Fibroblast of skin of left biceps (primary cell): ENCODE measurements at places on chromosomes 7 and 10.
A peak's percentile ranks its signal among the peaks of the same experiment; 100 is the strongest.

- DNase-seq: no peak
These were observed 20.4 kb upstream of the LIMK1 start for GRCh38 chr7:74063223-74063641.

- no peak for DNase-seq
These were observed 47.2 kb downstream of the KIF11 start for GRCh38 chr10:92640107-92640506.

- no peak for DNase-seq
These were observed 36.4 kb downstream of the RABGEF1 start for GRCh38 chr7:66776800-66777442.

DNA sequence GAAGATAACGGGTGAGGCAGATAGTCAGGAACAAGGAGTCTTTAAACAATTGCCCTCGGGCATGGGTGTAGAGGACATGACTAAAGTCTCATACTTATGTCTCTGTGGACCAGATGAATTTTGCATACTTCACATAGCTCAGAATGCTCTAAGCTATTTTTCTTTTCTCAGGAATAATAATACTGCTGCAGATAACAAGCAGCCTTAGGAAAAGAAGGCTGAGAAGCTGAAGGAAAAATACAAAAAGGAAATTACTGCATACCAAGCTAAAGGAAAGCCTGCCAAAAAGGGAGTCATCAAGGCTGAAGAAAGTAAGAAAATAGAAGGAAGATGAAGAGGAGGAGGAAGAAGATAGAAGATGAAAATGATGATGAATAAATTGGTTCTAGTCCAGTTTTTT lies 13.4 kb upstream of the ERCC6 start:
- DNase-seq: no peak

- no peak for DNase-seq
These were observed 9.7 kb downstream of the DPYSL4 start for GRCh38 chr10:132196178-132197113.

- no peak for DNase-seq
These were observed 19.4 kb upstream of the TMEM72 start for GRCh38 chr10:44891721-44892120.

DNA sequence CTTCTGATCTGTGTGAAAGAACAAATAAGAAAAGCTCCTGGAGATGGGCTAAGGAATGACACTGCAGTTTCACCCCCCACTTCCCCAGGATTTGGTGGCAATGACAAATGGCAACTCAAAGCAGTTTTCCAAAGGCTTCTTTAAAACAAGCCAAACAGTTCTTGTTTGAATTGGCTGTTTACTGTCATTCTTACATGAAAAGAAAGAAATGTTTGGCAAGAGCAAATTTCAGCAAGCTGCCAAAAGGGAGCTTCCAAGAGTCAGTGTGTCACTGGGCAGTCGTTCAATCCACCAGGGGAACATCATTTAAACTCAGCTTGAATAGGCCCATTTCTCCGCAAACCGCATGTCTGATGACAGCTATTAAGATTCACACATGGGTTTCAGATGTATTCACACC lies 119.0 kb upstream of the RHOBTB1 start:
- DNase-seq: no peak

GRCh38 chr10:5506751-5507648 lies 7.6 kb upstream of the CALML5 start:
- DNase-seq: no peak

- DNase-seq: no peak
These were observed 49.5 kb upstream of the ZNF32 start for GRCh38 chr10:43698156-43698555.

DNA sequence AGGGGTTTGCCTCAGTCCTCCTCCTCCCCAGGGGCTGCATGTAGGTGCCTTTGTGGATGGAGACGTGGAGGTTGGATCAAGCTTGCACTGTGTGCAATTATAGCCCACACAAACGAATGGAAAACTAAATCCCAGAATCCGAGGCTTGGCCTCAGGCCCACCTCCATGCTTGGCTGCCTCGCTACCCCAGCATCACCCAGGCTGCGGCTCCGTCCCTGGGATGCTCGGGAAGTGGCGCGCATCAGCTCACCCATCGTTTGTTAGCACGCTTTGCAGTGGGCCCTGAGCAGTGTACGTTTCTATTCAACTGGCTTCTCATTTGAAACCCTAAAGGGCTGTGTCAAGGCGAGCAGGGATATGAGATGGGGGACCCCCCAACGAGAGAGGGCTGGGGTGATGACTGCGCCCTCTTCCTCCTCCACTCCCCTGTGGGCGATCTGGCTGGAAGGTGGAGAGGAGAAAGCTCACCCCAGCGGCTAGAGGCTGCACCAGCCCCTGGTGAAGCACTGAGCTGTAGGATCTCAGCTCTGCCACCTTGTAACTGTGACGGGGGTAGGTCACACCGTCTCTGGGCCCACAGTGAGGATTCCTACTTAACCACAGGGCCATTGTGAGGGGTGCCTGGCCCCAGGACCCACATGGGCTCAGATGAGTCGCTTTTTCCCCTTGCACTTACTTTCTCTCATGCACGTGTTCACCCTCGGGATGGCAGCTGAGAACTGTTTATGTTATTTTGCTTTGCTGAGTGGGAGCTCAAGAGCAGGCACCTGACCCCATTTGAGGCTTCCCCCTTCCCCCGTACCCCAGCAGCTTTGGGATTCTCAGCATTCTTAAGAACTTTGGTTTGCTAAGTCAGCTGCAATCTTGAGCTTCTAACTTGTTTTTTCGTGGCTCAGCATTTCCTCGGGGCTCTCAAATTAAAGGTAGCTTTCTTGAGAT lies 12.7 kb upstream of the BTBD16 start:
- DNase-seq: no peak

DNA sequence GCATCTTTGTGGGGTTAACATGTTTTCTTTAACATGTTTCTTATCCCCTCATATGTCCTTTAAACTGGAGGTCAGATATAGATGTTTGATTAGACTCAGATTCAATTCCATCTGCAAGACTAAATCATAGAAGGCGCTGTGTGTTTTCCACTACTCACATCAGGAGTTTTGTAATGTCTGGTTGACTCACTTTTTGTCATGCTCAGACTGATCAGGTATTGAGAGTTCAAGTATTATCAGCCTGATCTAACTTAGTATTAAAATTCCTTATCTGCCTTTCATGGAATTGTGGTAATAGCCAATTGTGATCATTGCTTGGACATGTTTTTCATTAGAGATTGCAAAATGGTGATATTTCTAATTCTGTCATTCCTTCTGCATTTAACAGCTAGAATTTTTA lies 30.2 kb downstream of the ENTPD7 start:
- DNase-seq: no peak

GRCh38 chr10:31136930-31137885 lies 105.5 kb upstream of the ZNF438 start:
- DNase-seq: no peak

- no peak for DNase-seq
These were observed 251.8 kb upstream of the NFE2L3 start for GRCh38 chr7:25900245-25900644.

DNA sequence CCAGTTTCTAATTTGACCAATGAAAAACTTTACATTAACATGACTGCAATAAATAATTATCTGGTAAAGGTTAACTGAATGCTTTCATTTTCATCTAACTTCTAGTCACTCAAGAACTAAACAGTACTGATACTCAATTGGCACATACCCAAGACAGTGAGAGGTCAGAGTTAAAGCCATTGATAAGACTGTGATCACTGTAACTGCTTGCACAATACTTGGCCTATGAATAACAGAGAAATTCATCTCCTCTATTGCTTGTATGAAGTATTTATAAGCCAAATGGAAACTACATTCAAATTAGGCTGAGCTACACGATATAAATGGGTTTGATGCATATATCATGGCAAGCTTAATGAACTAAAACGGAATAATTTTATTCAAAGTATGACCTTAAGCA lies 43.0 kb downstream of the HERC4 start:
- DNase-seq: no peak

GRCh38 chr7:107631588-107632491 lies 28.8 kb upstream of the SLC26A4 start:
- no peak for DNase-seq

GRCh38 chr7:38929460-38930171 lies 20.6 kb upstream of the VPS41 start:
- DNase-seq: peak; percentile 3

GRCh38 chr7:132345030-132345429 lies 231.2 kb downstream of the PLXNA4 start:
- no peak for DNase-seq

- no peak for DNase-seq
These were observed 232.6 kb upstream of the CDC14C start for GRCh38 chr7:48691788-48692187.

DNA sequence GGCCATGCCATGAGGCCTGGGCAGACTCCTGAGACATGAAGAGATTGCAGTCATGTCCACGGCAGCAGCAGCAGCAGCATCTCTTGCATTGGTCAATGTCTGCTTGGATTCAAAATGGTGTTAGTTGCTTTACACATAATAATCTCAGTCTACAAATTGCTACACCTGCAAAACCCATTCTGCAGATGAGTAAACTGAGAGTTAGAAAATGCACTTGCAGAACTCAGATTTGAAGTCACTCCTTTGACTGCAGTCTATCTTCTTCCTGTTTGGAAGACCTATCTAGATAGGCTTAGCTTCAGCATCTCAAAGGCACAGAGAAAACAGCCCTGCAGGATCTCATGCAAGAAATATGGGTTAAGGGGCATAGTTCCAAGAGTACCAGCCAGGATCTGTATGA lies 350.3 kb downstream of the TNS3 start:
- DNase-seq: no peak

- no peak for DNase-seq
These were observed 331.5 kb downstream of the DNAJB6 start for GRCh38 chr7:157668221-157668883.

DNA sequence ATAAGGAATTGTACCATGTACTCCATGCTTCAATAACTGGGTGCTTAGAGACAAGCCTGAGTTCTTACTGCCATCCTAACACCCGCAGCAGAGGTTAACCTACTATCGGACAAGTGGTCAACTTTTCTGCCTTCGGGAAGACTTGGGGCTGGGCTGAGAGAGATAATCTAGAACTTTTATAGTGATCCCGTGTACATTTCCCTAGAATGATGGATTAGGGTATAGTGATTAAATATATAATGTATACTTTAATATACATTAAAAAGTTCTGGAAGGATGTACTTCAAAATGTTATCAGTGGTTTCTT lies 12.2 kb upstream of the HNRNPF start:
- no peak for DNase-seq

- no peak for DNase-seq
These were observed 92.5 kb downstream of the MTPN start for GRCh38 chr7:135884495-135885232.

DNA sequence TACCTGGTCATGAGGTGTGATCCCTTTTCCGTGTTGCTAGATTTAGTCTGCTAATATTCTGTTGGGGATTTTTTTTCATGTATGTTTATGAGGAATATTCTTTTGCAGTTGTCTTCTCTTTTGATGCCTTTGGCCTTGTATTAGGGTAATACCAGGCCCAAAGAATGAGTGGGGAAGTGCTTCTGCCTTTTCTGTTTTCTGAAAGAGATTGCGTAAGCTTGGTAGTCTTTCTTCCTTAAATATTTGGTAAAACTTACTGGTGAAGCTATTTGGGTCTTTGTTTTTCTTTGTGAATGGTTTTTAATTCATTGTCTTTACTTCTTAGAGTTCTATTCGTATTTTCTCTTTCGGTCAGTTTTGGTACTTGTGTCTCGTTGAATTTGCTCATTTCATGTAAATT lies 51.1 kb downstream of the SHH start:
- DNase-seq: no peak

- no peak for DNase-seq
These were observed 308.1 kb downstream of the CAMK1D start for GRCh38 chr10:12657489-12657888.

GRCh38 chr10:15719899-15720634 lies at the start of gene ITGA8:
Gene ITGA8 (minus strand): TSS chr10:15719922. CDS start chr10:15719771, 151 bp downstream.
- DNase-seq: no peak

- DNase-seq: no peak
These were observed 91.0 kb upstream of the PDCD4 start for GRCh38 chr10:110780704-110781103.

DNA sequence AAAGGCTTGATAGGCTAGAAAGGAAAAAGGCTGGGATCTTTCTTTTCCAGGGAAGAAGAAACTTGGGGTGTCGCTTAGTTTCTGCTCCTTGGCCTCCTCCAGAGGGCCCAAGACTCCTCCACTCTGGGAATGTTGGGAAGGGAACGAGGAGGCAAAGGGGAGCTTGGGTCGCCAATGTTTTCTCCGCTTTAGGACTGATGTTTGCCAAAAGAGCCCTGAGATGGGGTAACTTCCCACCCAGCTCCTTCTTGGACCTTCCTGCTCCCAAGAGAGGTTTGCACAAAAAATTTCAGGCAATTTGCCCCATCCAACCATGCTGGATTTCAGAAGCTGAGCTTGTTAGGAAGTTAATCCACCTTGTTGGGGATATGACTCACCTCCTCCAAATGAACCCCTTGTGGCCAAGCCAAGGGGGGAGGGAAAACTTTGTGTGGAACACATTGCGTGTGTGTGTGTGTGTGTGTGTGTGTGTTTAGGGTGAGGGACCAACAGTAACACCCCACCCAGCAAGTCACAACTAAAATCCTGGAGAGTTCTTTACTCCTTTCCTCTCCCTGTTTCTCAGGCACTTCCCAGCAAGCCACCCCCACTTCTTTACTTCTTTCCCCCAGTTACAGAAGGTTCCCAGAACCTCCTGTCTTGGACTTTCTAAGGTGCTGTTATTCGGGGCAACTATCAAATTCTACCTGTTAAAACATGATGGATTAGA lies 8.7 kb upstream of the HOXA2 start:
- no peak for DNase-seq

- DNase-seq: no peak
These were observed 174.9 kb upstream of the HPS1 start for GRCh38 chr10:98621630-98622029.

DNA sequence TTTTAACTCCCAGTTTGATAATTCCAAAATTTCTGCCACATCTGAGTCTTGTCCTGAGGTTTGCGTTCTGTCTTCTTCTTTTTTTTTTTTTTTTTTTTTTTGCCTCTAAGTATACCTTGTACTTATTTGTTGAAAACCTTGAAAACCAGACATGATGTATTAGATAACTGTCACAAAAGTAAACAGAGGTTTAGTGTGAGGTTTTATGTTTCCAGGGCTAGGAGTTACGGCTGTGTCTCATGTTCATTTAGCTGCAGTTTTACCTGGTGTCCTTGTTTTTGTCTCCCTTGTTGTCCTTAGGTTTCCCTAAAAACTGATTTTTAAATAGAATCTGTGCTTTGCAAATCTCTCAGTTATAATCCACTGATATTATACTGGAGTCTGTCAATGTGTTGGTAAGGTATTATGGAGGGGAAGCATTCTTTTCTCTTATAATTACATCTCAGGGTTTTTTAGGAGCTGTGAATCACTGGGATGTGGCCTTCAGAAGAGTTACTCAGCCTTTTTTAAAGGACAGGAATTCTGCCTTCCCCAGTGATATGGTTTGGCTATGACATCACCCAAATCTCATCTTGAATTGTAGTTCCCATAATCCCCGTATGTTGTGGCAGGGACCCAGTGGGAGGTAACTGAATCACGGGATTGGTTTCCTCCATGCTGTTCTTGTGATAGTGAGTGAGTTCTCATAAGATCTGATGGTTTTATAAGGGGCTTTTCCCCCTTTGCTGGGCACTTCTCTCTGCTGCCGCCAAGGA lies 95.0 kb downstream of the CDCA7L start:
- no peak for DNase-seq

- no peak for DNase-seq
These were observed 37.8 kb downstream of the STEAP4 start for GRCh38 chr7:88268858-88269257.
